ENCODE measurements at places on chromosomes 7 and 10.

DNA sequence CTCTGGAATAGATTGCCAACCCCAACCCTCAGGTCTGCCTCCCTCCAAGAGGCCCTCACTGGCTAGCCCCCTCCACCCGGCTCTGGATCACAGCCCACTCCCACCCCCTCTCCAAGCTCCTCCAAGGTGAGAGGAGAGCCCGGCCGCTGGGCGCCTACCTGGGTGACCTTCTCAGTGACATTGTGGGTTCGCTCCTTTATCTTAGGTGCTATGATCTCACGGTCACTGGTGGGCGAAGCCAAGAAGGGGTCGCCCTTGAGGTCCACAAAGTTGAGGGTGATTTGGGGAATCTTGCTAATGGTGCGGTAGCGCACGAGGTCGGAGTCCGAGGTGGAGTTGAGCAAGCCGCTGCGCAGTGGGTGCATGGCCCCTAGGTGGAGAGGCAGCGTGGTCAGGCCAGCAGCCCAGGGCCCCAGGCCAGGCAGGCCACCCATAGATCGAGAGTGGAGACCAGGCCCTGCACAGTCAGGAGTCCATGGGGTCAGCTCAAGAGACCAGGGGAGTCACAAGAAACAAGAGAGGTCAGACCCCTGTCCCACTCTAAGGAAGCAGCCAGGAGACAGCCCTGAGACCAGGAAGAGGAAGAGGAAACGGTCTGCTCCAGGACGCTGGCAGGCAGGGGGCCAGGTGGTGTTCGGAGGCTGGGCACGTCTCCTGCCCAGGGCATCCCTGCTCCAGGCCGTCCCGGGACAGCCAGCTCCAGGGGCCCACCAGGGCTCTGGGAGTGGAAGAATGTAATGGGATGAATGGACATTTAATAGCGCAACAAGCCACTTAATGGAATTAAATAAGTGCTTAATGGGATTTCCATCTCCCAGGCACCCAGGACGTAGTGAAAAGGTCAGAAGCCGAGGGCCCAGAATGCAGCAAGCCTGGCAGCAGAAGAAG, 20.7 kb downstream of the KCNH2 start:
- DNase-seq, result peak; percentile 3

- no peak for DNase-seq
Measured at GRCh38 chr7:95467912-95468607, 17.7 kb upstream of the ASB4 start.

DNA sequence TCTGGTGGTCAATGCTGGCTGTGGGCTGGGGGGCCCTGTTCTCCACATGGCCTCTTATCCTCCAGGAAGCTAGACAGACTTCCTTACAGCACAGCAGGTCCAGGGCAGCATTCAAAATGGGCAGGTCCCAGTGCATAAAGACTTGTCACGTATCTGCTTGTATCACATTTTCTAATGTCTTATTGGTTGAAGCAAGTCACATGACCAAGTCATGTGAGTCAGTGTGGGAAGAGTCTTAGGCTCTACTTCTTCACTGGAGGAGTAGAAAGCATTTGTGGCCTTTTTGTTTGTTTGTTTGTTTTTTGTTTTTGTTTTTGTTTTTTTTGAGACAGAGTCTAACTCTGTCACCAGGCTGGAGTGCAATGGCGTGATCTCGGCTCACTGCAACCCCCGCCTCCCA, 104.7 kb downstream of the COL13A1 start:
- no peak for DNase-seq

DNA sequence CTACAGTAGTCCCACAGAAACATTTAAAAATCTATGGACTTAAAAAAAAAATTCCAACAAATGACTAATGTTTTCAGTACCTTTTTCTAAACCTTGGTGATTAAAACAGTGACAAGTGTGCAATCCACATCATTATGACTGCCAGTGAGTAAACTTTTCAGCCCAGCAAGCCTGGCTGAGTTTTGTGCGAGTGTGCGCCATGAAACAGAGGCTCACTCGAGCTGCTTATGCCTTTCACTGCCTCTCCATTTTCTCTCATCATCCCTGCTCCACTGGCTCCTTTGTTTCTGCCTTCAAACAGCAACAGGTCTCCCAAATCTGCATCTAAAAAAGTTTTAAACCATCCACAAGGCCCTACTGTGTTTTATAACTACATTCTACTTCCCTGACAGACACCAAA, 105.8 kb downstream of the USP6NL start:
- DNase-seq, result peak; percentile 83

GRCh38 chr7:99833289-99833877, 5.6 kb downstream of the CYP3A43 start:
- peak; percentile 2 for DNase-seq

GRCh38 chr7:116392806-116393205, 106.7 kb upstream of the CAV2 start:
- DNase-seq, result no peak

DNA sequence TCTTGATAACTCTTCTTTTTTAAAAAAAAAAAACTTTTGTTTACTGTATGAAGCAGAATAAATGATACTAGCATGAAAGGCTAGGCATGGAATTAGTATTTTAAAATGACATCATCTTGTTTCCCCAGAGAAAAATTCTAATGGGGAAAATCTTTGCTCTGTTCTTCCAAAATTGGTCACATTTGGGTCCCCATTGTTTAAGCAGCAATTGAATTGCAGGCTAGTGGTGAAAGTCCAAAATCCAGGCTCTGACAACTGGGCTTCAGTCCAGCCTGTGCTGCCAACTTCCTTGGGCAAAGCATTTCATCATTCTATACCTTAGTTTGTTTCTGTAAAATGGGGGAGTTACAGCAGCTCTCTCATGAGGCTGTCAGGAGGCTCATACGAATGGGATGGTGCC, 726.4 kb downstream of the KCNMA1 start:
- no peak for DNase-seq

GRCh38 chr10:1123972-1124371, 67.8 kb downstream of the WDR37 start:
- no peak for DNase-seq

DNA sequence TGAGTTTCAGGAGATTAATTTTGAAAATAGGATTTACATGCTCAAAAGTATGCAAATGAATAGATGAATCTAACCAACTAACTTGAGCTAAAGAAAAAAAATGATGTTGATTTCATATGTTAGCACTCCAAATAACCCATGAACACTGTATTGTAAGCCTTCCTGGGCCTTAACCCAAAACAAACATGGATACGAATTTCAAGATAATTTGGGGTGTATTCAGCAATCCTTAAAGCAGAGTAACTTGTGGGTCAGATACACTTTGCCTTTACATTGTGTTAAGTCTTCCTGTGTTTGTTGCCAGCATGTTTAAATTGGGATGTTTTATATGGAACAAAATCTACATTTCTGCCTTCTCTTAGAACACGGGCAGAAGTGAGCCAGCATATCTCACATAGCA, 124.2 kb upstream of the WDR11 start:
- DNase-seq, result no peak

- no peak for DNase-seq
Measured at GRCh38 chr7:126820925-126821324, 431.8 kb downstream of the GRM8 start.

GRCh38 chr10:27150261-27150660, 3.9 kb downstream of the YME1L1 start:
- no peak for DNase-seq

DNA sequence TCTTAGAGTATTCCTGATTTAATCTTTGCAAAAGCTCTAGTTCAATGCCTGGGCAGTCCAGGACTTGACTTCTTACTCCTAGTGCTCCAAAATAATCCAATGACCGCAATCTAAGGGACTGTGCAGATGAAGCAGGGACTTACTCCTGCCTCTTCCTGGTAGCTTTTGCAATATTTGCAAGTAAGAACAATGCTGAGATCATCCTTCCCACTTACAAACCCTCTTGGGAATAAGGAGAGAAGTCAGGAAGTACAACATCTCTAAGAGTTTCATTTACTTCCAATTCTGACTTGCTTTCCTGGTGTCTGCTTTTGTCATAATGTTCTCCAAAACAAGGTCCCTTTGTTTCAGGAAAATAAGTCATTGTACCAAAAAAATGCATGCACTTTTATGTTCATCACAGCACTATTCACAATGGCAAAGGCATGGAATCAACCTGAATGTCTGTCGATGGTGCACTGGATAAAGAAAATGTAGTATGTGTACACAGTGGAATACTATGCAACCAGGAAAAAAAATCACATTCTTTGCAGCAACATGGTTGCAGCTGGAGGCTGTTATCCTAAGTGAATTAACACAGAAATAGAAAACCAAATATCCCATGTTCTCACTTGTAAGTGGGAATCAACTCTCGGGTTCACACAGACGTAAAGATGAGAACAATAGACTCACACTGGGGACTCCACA, 7.1 kb upstream of the KCNMA1 start:
- DNase-seq, result no peak

GRCh38 chr10:107914450-107915214, 750.1 kb upstream of the SORCS1 start:
- peak; percentile 73 for DNase-seq

DNA sequence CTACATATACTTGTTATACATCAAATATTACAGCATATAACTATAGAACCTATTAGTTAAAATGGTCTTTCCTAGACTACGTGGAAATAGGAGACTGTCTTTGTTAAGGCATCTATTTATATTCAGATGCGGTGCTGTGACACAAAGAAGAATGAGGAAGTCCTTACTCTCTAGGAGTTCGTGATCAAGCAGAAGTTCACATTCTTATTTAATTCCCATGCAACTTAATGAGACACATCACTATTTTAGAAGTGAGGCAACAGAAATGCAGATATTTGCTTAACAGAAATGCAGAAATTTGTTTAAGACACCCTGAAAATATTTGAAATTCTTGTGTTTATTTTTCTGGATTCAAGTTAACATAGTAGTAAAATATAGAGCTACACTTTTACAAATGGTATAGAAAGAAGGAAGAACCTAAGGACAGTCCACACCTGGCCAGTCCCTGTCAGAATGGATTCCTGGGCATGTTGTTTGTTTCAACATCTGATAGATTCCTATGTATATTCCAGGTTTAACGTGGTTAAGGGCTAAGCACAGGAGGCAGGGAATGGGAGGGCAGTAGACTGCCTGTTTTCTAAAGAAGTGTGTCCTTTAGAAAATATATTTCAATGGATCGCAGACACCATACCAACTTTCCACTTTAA, 70.6 kb upstream of the NXPH1 start:
- DNase-seq, result no peak

- DNase-seq, result no peak
Measured at GRCh38 chr7:47830015-47830414, 118.3 kb downstream of the PKD1L1 start.

GRCh38 chr7:14380881-14381280, 391.4 kb upstream of the ETV1 start:
- no peak for DNase-seq

DNA sequence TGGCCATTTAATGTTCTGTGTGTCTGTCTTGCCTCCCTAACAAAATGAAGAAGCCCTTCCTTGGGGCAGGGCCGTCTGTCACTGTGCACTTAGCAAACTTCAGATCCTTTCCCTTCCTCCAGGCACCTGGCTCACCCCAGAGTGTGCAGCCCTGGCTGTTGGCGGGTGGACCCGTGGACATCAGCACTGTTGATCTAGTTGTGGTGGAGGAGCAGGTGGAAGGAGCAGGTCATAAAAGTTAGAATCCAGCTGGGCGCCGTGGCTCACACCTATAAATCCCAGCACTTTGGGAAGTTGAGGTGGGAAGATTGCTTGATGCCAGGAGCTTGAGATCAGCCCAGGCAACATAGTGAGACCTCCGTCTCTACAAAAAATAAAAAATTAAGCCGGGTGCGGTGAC, 12.7 kb downstream of the RAB19 start:
- DNase-seq, result no peak

GRCh38 chr7:26167303-26167934, 15.4 kb downstream of the NFE2L3 start:
- no peak for DNase-seq

DNA sequence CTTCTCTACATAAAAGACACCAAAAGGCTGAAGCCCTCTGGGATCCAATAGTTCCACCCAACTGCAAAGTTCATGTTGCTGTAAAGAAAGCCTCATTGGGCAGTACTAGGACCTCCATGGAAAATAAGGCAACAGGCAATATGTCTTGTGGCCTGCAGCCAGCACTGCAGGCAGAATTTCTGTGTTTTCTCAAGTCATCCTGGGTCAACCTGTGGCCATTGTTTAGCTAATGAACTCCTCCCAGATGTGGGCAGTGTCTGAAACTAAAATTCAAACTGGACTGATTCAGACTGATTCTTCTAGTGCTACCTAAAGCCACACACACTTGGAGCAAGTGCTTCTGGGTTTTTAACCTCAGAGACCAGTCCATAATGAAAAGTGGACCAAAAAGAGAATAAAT, 141.5 kb downstream of the PPP1R17 start:
- no peak for DNase-seq

- no peak for DNase-seq
Measured at GRCh38 chr10:99595236-99595635, 25.0 kb downstream of the SLC25A28 start.

- DNase-seq, result no peak
Measured at GRCh38 chr7:133955208-133955607, 171.9 kb upstream of the LRGUK start.

DNA sequence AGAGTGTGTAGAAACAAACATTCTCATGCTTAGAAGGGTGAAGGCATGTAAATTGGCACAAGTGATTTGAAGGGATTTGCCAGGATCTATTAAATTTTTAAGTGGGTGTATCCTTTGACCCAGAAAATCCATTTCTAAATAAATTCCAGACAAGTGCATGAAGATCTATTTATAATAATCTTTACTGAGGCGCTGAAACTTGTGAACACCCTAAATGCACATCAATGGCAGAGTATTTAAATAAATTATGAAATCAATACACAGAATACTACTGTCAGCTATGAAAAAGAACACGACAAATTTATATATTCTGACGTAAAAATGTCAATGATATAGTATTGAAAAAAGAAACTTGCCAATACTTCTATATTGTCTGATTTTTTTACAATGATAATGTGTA, 17.9 kb downstream of the ZNF777 start:
- DNase-seq, result no peak

- peak; percentile 64 for DNase-seq
Measured at GRCh38 chr10:71621231-71622153, 98.1 kb downstream of the C10orf105 start.

- no peak for DNase-seq
Measured at GRCh38 chr7:116322541-116322940, 112.2 kb downstream of the TES start.

GRCh38 chr10:91194497-91195179, 25.8 kb upstream of the PCGF5 start:
- no peak for DNase-seq
